ENCODE measurements at places on chromosomes 7 and 10. TPM values are rescaled to one million over a fixed set of nuclear protein-coding genes. Genes with fewer than 3 reads are reported as not detected.

TMEM225B gene
- not detected for total RNA-seq

KNDC1 gene
- total RNA-seq: 0.20 TPM

GRCh38 chr7:85730012-85730411 lies 543.2 kb upstream of the SEMA3D start:
- peak; percentile 49 for DNase-seq

- DNase-seq: peak; percentile 38
Measured at GRCh38 chr10:101570428-101571270, 17.4 kb downstream of the POLL start.

GRCh38 chr7:129462420-129462819 lies 28.2 kb downstream of the STRIP2 start:
- DNase-seq: no peak

All from left ventricle myocardium superior (tissue), 1 donor.